Breast epithelium (tissue), 4 donors: ENCODE measurements at places on chromosomes 12 and 14.

GRCh38 chr12:111193496-111193895, 175.4 kb downstream of the PHETA1 start:
- H3K27me3 ChIP-seq = no peaks in the 10 kb centered on the region
- no peaks in the 10 kb centered on the region for H3K4me1 ChIP-seq
- no peak for DNase-seq
- no peak overlapping the region for H3K4me3 ChIP-seq

DNA sequence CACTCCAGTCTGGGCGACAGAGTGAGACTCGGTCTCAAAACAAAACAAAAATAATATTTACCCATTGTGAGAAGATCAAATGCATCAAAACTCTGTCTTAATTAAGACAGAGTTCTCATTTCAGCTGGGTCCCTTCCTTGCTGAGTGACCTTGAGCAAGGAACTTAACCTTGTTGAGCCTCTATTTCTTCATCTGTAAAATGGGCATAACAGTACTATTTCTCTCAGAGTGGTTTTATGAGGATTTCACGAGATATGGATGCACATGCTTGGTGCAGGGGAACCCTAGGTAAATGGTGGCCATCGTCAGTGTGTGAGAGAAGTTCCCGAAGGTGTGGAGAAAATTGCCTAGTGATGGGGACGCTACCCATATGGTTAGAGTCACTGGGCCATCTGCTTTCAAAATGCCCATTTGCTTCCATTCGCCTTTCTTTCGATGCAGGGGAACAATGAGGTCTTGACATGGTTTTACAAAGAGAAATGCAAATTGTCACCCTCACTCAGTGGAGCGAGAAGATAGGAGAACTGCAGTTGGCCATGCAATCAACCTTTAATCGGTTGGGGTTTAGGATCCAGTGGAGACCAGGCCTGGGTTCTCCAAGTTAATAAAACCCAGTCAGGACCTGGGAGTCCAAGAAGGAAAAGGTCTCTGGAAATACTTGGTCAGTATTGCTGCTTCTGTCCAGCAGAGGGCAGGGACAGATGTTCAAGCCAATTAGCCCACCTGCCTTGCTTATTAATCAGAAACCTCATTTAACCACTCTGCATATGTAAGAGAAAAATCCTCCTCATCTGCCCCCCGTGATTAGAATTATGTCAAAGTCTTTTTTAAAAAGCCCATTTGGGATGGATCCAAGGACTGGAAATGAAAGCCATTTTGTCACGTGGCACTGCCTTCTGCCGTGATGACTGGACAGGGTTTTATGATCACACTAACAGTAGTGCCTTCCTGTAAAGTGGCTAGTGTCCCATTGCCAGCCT, 37.2 kb downstream of the CFAP251 start:
- no peaks in the 10 kb centered on the region for H3K36me3 ChIP-seq
- H3K27ac ChIP-seq = no peak overlapping the region

GRCh38 chr12:44571006-44571550, 305.0 kb downstream of the NELL2 start:
- H3K27me3 ChIP-seq = no peaks in the 10 kb centered on the region
- H3K4me1 ChIP-seq = no peaks in the 10 kb centered on the region
- peaks cover 3% of the 10 kb centered on the region for H3K36me3 ChIP-seq
- DNase-seq = no peak
- no peak overlapping the region for H3K27ac ChIP-seq

DNA sequence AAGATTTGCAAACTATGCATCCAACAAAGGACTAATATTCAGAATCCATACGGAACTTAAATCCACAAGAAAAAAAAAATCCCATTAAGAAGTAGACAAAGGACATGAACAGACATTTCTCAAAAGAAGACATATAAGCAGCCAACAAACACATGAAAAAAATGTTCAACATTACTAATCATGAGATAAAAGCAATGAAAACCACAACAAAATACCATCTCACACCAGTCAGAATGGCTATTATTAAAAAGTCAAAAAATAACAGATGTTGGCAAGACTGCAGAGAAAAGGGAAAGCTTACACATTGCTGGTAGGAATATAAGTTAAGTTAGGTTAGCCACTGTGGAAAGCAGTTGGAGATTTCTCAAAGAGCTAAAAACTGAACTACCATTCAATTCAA, 16.2 kb downstream of the CDK17 start:
- no peaks in the 10 kb centered on the region for H3K4me1 ChIP-seq
- no peak overlapping the region for H3K27ac ChIP-seq
- no peak overlapping the region for H3K4me3 ChIP-seq
- no peaks in the 10 kb centered on the region for H3K36me3 ChIP-seq
- DNase-seq = no peak
- no peaks in the 10 kb centered on the region for H3K27me3 ChIP-seq

DNA sequence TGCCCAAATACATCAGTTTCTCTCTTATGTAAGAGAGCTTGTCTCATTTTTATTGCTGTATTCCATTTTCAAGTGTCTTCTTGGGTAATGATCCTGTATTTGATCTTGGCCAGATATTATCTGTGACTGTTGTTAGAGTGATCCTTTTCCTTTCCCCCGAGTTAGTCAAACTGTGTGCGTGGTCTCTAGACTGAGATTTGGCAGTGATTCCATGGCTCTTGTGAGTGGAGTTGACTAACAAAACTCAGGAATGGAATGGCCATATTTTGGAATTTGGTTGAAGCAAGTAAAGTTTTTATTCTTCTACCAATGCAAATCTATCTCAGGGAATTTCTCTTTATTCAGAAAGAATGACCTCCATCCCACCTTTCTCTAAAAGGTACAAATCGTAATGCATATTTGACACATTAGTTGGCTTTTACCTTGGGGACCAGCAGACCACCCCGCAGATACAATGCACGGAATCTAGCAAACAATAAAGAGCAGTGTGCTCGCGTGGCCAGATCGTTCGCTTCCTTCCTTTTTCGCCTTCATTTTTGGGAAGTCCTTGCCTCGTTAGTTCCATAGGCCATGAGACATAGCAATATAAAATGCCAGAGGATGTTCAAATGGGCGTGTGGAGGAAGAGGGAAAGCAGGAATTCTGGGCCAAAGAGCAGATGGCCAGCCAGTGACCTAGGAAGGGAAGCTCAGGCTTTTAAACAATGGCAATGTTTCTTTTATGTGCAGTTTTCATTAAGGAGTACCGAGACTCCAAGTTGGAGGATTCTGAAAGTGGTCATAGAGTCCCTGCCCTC, 24.4 kb downstream of the ETV6 start:
- H3K4me3 ChIP-seq = no peak overlapping the region
- peak overlapping the region; percentile 62 for H3K27ac ChIP-seq
- no peaks in the 10 kb centered on the region for H3K36me3 ChIP-seq
- peaks cover 4% of the 10 kb centered on the region for H3K4me1 ChIP-seq
- no peak for DNase-seq

GRCh38 chr14:44620121-44621019, 113.3 kb upstream of the FSCB start:
- no peaks in the 10 kb centered on the region for H3K36me3 ChIP-seq
- no peak for DNase-seq
- no peak overlapping the region for H3K4me3 ChIP-seq
- H3K27me3 ChIP-seq = no peaks in the 10 kb centered on the region

- no peak overlapping the region for H3K27ac ChIP-seq
- H3K36me3 ChIP-seq = no peaks in the 10 kb centered on the region
- H3K27me3 ChIP-seq = no peaks in the 10 kb centered on the region
- no peaks in the 10 kb centered on the region for H3K4me1 ChIP-seq
- no peak overlapping the region for H3K4me3 ChIP-seq
Observed at GRCh38 chr12:69897744-69898143, 72.7 kb downstream of the MYRFL start.
